ENCODE measurements at places on chromosomes 4 and X.

GRCh38 chrX:15714529-15714928 is 23.5 kb upstream of the CA5B start:
- no peak overlapping the region for H3K27ac ChIP-seq
- no peak overlapping the region for H3K4me3 ChIP-seq
- H3K27me3 ChIP-seq = no peaks in the 10 kb centered on the region
- peaks cover 2% of the 10 kb centered on the region for H3K4me1 ChIP-seq
- no peak for DNase-seq

DNA sequence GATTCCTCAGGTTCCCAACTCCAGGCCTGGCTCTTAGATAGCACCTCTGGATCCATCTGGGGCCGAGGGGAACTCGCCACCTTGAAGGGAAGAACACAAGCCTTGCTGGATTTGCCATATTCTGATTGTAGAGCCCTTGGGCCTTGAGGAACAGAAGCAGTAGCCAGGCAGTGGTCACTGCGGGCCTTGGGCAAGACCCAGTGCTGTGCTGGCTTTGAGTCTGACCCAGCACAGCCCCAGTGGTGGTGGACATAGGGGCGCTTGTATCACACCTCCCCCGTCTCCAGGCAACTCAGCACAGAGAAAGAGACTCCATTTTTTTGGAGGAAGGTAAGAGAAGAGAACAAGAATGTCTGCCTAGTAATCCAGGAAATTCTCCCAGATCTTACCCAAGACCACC is 45.5 kb downstream of the CHRNA9 start:
- no peak overlapping the region for H3K4me3 ChIP-seq
- DNase-seq = no peak
- no peak overlapping the region for H3K27ac ChIP-seq
- peaks cover 7% of the 10 kb centered on the region for H3K27me3 ChIP-seq
- H3K36me3 ChIP-seq = no peaks in the 10 kb centered on the region

DNA sequence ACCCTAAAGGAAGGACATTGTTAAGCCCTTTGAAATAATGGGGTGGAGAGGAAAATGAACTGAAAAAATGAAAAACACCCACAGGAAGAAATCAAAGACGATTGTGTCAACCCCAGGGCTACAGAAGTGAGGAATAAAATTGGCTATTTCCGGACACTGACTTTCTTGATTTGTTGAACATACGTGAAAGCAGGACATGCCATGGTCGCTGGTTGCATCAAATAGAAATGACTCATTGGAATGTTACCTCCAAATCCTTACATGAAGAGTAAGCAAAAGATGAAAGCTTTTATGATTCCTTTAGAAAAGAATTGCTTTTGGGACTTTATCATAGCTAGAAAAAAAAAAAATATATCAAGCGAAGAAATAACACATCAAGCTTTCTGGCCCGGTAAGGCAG is 75.3 kb downstream of the DCUN1D4 start:
- H3K4me1 ChIP-seq = no peaks in the 10 kb centered on the region
- H3K4me3 ChIP-seq = no peak overlapping the region
- no peaks in the 10 kb centered on the region for H3K27me3 ChIP-seq
- DNase-seq = no peak
- peaks cover 34% of the 10 kb centered on the region for H3K36me3 ChIP-seq
- no peak overlapping the region for H3K27ac ChIP-seq

- no peaks in the 10 kb centered on the region for H3K27me3 ChIP-seq
- no peak overlapping the region for H3K4me3 ChIP-seq
- H3K27ac ChIP-seq = no peak overlapping the region
Observed at GRCh38 chr4:10730590-10730989, 46.0 kb upstream of the CLNK start.

- peaks cover 32% of the 10 kb centered on the region for H3K36me3 ChIP-seq
- no peak overlapping the region for H3K4me3 ChIP-seq
- no peak for DNase-seq
- no peaks in the 10 kb centered on the region for H3K27me3 ChIP-seq
- no peak overlapping the region for H3K27ac ChIP-seq
Observed at GRCh38 chr4:55993994-55994663, 45.4 kb downstream of the CEP135 start.

GRCh38 chr4:174789657-174790056 is 39.4 kb downstream of the GLRA3 start:
- no peaks in the 10 kb centered on the region for H3K27me3 ChIP-seq
- H3K4me1 ChIP-seq = no peaks in the 10 kb centered on the region
- DNase-seq = no peak
- H3K4me3 ChIP-seq = no peak overlapping the region
- no peaks in the 10 kb centered on the region for H3K36me3 ChIP-seq

DNA sequence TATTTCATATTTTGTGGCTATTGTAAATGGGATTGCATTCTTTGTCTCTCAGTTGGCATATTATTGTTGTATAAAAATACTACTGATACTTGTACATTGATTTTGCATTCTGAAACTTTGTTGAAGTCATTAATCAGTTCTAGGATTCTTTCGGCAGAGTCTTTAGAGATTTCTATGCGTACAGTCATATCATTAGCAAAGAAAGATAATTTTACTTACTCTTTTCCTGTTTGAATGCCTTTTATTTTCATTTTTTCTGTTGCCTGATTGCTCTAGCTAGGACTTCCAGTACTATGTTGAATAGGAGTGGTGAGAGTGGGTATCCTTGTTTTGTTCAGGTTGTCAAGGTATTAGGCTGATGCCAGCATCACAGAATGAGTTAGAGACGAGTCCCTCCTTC is 722.0 kb upstream of the PCDH10 start:
- DNase-seq = no peak
- no peaks in the 10 kb centered on the region for H3K27me3 ChIP-seq
- no peak overlapping the region for H3K27ac ChIP-seq
- no peak overlapping the region for H3K4me3 ChIP-seq
- no peaks in the 10 kb centered on the region for H3K4me1 ChIP-seq

GRCh38 chrX:37083880-37084279 is 75.7 kb downstream of the FAM47C start:
- H3K4me1 ChIP-seq = no peaks in the 10 kb centered on the region
- H3K4me3 ChIP-seq = no peak overlapping the region
- no peak overlapping the region for H3K27ac ChIP-seq
- no peak for DNase-seq

DNA sequence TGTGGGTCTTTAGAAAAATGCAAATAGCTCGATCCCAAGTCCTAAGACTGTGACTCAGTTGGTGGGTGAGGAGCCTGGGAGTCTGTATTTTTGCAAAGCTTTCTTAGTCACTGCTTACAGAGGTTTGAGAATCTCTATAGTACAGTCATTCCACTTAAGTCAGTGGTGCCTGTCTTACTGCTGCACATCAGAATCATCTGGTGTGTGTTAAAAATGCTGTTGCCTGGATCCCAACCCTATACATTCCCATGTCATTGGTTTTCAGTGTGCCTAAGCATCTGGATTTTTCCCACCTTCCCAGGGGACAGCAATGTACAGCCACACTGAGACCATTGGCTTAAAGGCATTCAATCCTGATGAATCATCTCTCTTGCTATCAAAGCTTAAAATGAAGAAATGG is 21.0 kb upstream of the GEMIN8 start:
- peaks cover 21% of the 10 kb centered on the region for H3K27me3 ChIP-seq
- no peaks in the 10 kb centered on the region for H3K36me3 ChIP-seq
- H3K4me1 ChIP-seq = no peaks in the 10 kb centered on the region
- H3K4me3 ChIP-seq = no peak overlapping the region
- DNase-seq = no peak
- H3K27ac ChIP-seq = no peak overlapping the region

DNA sequence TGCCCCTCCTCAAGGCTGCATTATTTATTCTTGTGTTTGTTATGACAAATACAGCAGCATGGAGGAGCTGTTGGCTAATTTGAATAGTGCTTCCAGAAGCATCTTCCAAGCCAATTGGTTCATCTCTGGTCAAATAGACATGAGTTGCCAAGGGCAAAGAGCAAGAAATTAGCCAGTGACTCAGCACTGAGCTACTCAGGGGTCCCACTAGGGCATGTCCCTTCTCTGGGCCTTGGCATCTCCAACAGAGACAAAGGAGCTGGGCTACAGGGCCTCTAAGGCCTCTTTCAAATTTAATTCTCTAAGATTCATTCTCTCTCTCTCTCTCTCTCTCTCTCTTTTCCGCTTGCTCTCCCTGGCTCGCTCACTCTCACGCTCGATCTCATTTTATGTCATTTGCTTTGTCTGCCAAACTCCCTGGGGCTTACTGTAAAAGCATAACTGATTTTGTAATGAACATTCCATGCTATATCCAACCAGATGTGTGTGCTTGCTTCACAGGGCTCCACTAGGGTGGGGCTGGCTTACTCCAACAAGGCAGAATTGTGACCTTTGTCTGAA is 86.7 kb upstream of the MAGEA4 start:
- H3K27me3 ChIP-seq = no peaks in the 10 kb centered on the region
- H3K4me1 ChIP-seq = no peaks in the 10 kb centered on the region
- no peak overlapping the region for H3K4me3 ChIP-seq
- DNase-seq = no peak
- H3K36me3 ChIP-seq = no peaks in the 10 kb centered on the region
- no peak overlapping the region for H3K27ac ChIP-seq

DNA sequence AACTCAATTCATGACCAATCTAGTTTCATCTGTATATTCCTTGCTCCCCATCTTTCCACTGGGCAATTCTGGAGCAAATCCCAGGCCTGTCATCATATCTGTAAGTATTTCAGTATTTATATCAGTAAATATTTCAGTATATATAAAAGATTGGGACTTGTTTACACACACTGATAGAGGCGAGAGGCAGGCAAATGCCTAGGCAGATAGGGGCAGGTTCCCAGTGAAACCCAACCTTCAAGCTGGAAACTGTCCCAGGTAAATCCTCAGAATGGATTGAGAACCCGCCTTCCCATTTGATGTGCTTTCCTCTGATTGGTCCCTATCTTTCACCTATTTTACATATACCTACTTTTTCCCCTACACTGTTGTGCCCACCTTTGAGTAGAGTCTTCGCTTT is 23.8 kb upstream of the TBC1D1 start:
- H3K4me3 ChIP-seq = no peak overlapping the region
- DNase-seq = no peak
- peaks cover 50% of the 10 kb centered on the region for H3K36me3 ChIP-seq

- H3K4me1 ChIP-seq = no peaks in the 10 kb centered on the region
- H3K4me3 ChIP-seq = no peak overlapping the region
- no peak for DNase-seq
Observed at GRCh38 chr4:67988991-67989390, 25.7 kb upstream of the TMPRSS11A start.

DNA sequence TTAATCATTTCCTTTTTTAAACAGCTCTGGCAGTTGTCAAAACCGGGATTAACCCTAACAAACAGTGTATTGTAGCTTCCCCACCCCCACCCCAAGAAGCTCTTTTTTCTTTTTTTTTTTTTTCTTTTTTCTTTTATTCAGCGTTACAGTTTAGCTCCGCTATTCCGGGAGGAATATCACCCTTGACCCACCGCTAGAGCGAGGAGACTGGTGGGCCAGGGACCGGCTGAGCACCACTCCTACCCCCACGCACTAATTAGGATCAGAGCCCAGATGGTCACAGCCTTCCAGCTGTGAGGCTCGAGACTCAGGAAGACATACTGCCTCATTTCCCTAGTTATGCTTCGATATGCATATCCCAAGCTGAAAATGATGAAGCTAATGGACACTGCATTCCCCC is 2.0 kb downstream of the PARM1 start:
- H3K27me3 ChIP-seq = peaks cover 50% of the 10 kb centered on the region
- H3K36me3 ChIP-seq = no peaks in the 10 kb centered on the region
- DNase-seq = no peak
- no peak overlapping the region for H3K27ac ChIP-seq
- H3K4me3 ChIP-seq = no peak overlapping the region
- peaks cover 11% of the 10 kb centered on the region for H3K4me1 ChIP-seq

DNA sequence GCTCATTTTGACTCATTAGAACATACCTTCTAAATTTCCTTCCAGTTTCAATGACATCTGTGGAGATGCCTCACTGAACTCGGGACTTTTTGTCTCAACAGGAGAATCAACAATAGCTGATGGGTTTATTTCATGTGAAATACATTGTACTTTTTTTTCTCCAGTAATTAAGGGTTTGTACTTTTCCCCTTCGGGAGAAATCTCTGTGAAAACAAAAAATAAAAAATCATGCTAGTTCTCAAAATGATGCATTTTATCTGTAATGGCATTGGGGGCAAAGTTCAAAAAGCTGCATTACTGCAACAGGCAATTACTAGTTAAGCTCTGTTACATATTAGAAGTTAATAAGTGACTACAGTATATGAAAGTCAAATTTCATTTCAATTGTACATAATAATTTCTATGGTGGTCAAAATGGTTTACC is 167.3 kb upstream of the SH3RF1 start:
- peaks cover 2% of the 10 kb centered on the region for H3K4me1 ChIP-seq
- no peaks in the 10 kb centered on the region for H3K27me3 ChIP-seq
- H3K27ac ChIP-seq = no peak overlapping the region
- no peak overlapping the region for H3K4me3 ChIP-seq
- H3K36me3 ChIP-seq = peaks cover 3% of the 10 kb centered on the region
- DNase-seq = no peak

DNA sequence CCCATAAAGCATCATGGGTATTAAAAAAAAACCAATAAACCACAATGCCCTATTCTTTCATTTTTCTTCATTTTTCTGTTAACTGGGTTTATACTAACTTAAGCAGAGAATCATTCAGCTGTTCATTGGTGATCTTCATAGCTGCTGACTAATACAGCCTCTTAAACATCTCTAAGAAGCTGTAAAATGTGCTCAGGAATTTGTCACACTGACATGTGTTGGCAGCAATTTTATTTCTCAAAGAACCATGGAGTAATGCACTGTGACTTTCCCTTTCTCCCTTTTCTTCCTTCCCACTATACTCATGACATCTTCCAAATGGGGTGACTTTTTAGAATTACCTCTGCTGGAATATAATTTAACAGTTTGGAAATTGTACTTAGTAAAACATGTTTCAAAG is 315.4 kb downstream of the ANTXR2 start:
- H3K4me1 ChIP-seq = no peaks in the 10 kb centered on the region
- H3K27ac ChIP-seq = no peak overlapping the region
- no peak for DNase-seq
- H3K27me3 ChIP-seq = no peaks in the 10 kb centered on the region
- no peak overlapping the region for H3K4me3 ChIP-seq
- no peaks in the 10 kb centered on the region for H3K36me3 ChIP-seq

- no peaks in the 10 kb centered on the region for H3K27me3 ChIP-seq
- H3K4me1 ChIP-seq = no peaks in the 10 kb centered on the region
- H3K36me3 ChIP-seq = no peaks in the 10 kb centered on the region
- no peak overlapping the region for H3K4me3 ChIP-seq
- DNase-seq = no peak
Observed at GRCh38 chr4:181606300-181606699, 636.9 kb upstream of the TENM3 start.

- H3K27ac ChIP-seq = no peak overlapping the region
- no peaks in the 10 kb centered on the region for H3K36me3 ChIP-seq
- peaks cover 1% of the 10 kb centered on the region for H3K4me1 ChIP-seq
Observed at GRCh38 chr4:81623434-81623833, 151.7 kb upstream of the RASGEF1B start.

DNA sequence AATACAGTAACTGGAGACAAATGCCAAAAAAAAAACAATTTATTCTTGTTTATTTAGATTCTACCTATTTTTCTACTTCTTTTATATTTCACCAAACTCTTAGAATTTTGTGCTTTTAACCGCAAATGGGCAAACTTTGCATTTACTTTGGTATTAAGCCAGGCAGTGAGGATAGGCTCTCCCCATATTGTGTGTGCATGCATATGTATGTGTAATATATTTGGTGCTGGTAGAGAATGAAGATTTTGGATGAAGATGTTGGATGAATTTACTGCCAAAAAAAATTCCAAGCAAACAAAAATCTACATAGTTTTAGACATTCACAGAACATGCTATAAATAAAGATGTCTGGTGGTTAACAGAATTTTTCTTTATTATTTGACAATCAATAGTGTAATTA is 30.3 kb downstream of the GALNTL6 start:
- H3K4me3 ChIP-seq = no peak overlapping the region
- H3K4me1 ChIP-seq = no peaks in the 10 kb centered on the region
- no peaks in the 10 kb centered on the region for H3K36me3 ChIP-seq
- H3K27me3 ChIP-seq = no peaks in the 10 kb centered on the region
- no peak for DNase-seq
- H3K27ac ChIP-seq = no peak overlapping the region
